ENCODE measurements at places on chromosomes 2 and 18.

- DNase-seq = no peak
- peaks cover 3% of the 10 kb centered on the region for H3K27me3 ChIP-seq
- no peak overlapping the region for H3K27ac ChIP-seq
- no peaks in the 10 kb centered on the region for H3K4me1 ChIP-seq
These were observed 43.2 kb upstream of the SPATS2L start for GRCh38 chr2:200263279-200263678.

GRCh38 chr2:165144315-165144714 is 59.5 kb downstream of the SCN3A start:
- no peaks in the 10 kb centered on the region for H3K27me3 ChIP-seq
- H3K36me3 ChIP-seq = no peaks in the 10 kb centered on the region
- no peaks in the 10 kb centered on the region for H3K4me1 ChIP-seq
- no peak overlapping the region for H3K4me3 ChIP-seq
- no peak overlapping the region for H3K27ac ChIP-seq

DNA sequence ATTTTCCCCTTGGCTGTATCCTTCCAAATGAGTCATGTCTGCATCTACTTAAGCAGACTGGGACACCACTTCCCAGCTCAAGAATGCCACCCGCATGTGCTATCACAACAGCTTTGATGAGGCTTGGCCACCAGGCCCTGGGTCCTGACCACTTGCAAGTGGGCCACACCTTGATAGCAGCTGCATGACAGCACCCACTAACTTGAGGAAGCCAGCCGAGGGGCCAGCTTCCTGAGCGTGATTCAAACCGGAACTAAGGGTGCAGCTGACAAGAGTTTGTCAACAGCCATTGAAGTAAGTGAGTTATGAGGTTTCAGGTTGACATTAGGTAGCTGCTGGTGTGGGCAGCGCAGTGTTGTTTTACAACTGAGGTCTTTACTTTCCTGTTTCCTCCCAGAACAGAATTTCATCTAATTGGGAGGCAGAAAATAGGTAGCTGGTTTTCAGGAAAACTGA is 54.4 kb downstream of the EPHA4 start:
- H3K4me3 ChIP-seq = no peak overlapping the region
- peak; percentile 83 for DNase-seq
- peaks cover under 1% of the 10 kb centered on the region for H3K4me1 ChIP-seq
- no peaks in the 10 kb centered on the region for H3K27me3 ChIP-seq
- H3K36me3 ChIP-seq = peaks cover 17% of the 10 kb centered on the region

GRCh38 chr18:45753286-45753685 is 29.3 kb downstream of the SLC14A1 start:
- no peak overlapping the region for H3K4me3 ChIP-seq
- peaks cover 6% of the 10 kb centered on the region for H3K4me1 ChIP-seq
- peaks cover 36% of the 10 kb centered on the region for H3K27me3 ChIP-seq
- DNase-seq = no peak
- no peaks in the 10 kb centered on the region for H3K36me3 ChIP-seq

Data from central memory CD8-positive, alpha-beta T cell (primary cell).